ENCODE measurements at places on chromosomes 6 and 20. TPM values are rescaled to one million over a fixed set of nuclear protein-coding genes. Genes with fewer than 3 reads are reported as not detected.

The SIRPD gene
- not detected for total RNA-seq

The MUC22 gene
- not detected for total RNA-seq

DNA sequence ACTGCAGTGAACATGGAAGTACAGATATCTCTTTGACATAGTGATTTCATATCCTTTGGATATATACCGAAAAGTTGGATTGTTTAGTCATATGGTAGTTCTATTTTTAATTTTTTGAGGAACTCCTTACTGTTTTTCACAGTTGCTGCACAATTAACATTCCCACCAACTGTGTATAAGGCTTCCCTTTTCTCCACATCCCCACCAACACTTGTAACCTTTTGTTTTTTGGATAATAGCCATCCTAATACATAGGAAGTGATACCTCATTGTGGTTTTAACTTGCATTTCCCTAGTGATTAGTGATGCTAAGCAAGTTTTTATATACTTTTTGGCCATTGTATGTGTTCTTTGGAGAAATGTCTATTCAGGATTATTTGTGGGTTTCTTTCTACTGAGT, 45.1 kb upstream of the TENT5A start:
- no peak for DNase-seq

GRCh38 chr6:118656847-118657451, 5.6 kb upstream of the CEP85L start:
- no peak for DNase-seq

DNA sequence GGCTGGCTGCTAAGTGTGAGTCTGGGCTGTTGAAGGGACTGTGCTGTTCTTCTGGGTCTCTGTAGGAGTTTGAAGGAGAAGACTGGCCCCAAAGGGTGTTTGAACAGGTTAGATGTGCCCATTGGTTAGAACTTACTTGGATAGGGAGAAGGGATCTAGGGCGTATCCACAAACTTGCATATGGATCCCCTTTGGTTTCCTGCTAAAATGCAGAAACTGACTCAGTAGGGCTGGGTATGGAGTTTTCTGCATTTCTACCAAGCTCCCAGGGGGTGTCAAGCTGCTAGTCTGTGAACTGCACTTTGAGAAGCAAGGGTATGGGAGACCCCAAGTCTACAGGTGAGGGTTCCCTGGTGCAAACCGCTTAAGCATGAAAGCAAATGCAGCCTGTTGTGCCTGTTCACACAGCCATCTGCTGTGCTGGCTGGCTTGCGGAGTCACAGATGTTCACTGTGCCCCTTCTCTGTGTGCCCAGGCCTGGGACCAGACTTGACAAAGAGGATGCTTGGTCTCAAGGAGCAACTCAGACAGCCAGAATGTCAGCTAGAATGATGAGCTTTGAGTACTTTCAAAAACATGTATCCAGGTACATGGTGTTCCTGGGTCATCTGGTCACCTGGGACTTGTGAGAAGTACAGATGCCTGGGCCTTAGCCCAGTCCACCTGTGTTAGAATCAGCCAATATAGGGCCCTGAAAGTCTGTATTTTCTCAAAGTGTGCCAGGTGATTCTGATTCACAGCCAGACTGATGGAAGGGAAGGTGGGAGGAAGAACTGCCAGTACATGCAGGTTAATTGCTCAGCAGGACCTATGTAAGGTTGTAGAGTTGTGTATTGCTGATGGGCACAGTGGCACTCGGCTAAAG, 7.4 kb downstream of the PPP1R16B start:
- DNase-seq, result no peak

DNA sequence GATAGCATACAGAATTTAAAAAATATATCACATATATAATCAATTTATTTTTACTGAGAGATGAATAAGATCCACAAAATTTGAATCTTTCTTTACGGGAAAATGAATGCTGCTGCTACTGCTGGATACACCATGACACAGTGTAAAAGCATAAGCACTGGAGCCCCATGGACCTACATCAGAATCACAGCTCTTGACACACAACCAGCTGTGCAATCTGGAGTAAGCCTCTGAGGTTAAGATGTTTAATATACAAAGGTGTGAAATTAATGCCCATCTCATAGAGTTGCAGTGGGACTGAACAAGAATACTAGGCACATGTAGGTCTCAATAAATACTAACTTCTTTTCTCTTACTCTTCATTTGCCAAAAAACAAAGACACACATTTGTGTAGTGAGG, 48.1 kb downstream of the MAN1A1 start:
- no peak for DNase-seq

- DNase-seq, result no peak
Observed at GRCh38 chr6:162343198-162343935, 384.2 kb downstream of the PRKN start.

GRCh38 chr6:111663692-111664564, 58.2 kb upstream of the TRAF3IP2 start:
- DNase-seq, result peak; percentile 57

Measured in right lobe of liver (tissue), 6 donors.